ENCODE measurements at places on chromosomes 11 and 22.
A peak's percentile ranks its signal among the peaks of the same experiment; 100 is the strongest.

DNA sequence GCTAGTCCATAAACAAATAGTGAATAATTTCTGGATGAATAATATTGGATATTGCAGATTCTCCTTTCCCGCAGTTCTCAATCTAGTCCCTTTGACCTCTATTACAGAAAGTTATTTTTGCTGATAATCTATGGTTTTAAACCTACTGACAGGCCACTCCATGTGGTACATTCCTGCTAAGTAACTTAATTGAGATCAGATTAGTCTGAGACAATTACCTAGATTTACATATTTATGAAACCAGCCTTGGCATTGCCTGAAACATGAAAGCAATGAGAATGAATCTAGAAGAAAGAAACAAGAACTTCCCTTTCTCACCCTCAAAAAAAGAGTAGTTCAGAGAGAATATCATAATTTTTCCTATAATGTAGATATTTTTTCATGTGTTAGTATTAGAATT lies 964.2 kb downstream of the JRKL start:
- no peak for DNase-seq

- peak; percentile 30 for DNase-seq
Observed at GRCh38 chr11:118339281-118339961, 3.1 kb downstream of the CD3D start.

- DNase-seq = no peak
Observed at GRCh38 chr11:57804466-57804865, 42.9 kb downstream of the CTNND1 start.

DNA sequence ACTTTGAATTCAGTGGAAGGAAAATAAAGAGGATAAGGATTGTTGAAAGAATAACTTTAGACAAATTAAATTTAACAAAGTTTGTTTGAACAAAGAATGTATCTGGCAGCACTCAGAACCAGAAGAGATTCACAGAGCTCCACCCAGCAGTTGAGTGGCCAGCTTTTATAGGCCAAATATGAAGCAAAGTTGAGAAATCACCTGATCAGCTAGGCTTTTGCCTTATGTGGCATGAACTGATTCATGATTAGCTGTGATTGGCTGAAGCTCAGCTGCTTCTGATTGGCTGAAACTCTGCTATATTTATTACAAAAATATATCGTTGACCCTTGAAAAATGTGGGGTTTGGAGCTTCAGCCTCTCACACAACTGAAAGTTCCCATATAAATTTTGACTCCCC lies 62.6 kb downstream of the PIWIL4 start:
- DNase-seq = no peak

DNA sequence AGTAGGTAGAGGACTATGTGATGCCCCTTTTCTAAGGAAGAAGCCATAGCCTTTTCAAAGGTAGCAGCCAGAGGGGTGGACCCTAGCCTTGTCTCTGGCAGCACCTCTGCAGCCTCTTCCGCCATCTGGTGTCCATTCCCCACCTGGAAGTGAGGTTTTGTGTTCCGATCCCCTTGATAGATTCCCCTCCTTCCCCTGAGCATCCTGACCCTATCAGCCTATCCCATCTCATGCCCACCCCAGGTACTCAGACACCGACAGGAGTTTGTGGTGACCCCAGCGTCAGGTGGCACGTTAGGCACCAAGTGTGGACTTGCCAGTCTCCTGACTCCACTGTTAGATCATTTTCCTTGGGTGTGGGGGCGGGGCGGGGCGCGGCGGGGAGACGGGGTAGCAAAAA lies 398 bp upstream of the FAM89B start:
- peak; percentile 50 for DNase-seq

- DNase-seq = no peak
Observed at GRCh38 chr22:21077884-21078508, 32.2 kb downstream of the LRRC74B start.

DNA sequence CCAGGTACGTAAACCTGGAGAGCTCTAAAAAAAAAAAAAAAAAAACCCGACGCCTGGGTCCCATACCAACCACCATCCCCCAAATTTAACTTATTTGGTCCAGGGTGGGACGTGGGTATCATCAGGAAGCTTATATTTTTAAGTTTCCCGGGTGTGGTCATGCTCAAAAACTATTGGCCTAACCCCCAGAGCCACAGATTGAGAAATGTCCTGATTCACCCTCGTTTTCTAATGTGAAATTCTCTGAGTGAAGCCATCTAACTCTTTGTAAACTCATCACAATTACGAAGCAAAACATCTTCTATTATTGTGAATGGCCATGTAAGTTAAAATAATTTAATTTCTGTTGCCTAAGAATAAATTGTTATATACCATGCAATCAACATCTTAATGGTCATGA lies 29.6 kb downstream of the PAK1 start:
- no peak for DNase-seq

- no peak for DNase-seq
Observed at GRCh38 chr11:68677432-68677831, 6.9 kb upstream of the GAL start.

GRCh38 chr11:35126879-35127581 lies 11.9 kb upstream of the CD44 start:
- no peak for DNase-seq

DNA sequence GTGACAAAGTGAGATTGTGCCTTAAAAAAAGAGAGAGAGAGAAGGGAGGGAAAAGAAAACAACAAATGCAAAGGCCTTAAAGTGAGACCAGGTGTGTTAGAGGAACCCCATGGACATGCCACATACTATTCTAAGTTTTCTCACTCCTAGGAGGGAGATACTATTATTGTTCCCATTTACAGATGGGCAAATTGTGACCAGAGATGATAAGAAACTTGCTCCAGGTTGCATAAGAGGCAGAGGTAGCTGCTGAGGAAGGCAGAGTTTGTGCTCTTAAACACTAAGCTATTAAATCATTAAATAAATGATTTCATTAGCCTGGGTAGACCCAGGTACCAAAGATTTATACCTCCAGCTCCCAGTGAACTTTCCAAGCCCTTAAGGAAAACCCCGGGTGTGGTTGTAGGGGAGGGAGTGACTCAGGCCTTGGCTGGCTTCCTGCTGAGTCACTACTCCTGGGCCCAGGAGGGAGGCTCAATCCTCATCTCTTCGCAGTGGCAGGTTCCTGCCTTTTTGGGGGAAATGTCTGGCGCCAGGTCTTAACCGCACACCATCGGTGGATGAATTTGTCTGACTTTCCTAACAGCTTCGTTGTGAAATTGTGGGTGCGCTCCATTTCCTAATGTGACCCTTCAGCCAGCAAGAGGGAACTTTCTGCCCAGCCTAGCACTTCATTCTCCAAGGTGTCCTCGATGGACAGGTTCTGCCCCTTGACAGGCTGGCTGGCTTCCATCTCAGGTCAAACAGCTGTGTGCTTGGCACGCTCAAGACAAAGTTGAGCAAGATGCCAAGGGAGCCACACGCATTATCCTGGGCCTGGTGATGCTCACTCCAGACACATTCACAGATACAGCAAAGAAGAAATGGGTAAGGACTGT lies 33.4 kb upstream of the PTPRJ start:
- DNase-seq = peak; percentile 25

DNA sequence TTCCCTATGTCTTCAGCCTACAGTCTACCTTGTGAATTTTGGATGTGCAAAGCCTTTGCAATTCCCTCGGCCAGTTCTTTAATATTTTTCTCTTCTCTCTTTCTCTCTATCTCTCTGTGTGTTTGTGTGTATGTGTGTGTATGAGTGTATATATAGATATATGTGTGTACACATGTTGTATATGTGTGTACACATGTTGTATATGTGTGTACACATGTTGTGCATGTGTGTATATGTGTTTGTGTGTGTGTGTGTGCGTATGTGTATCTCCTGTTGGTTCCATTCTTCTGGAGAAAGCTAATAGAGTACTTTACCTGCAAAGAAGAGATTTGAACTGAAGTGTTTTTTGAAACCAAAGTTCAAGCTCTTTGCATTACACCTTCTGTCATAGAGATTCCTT lies 155.0 kb downstream of the LUZP2 start:
- no peak for DNase-seq

- DNase-seq = no peak
Observed at GRCh38 chr11:98155696-98156095, 865.1 kb upstream of the CNTN5 start.

DNA sequence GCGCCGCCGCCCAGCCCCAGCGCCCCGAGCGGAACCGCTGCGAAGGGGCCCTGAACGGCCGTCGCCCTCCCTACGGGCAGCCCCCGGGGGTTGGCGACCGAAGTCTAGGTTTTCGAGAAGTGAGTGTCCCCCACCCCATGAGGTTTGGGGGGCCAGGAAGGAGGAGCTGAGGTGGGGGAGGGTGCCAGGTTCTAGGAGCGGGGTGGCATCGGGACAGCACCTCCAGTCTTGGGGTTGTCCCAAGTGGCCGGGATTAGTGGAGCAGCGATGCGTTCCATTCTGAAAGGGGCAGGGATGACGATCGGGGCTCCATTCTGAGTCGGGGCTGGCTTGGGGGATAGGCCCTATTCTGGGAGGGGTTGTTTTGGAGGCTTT lies 408 bp downstream of the PPP2R5B start:
- DNase-seq = no peak

- DNase-seq = peak; percentile 33
Observed at GRCh38 chr11:33701302-33702230, 940 bp upstream of the C11orf91 start.

DNA sequence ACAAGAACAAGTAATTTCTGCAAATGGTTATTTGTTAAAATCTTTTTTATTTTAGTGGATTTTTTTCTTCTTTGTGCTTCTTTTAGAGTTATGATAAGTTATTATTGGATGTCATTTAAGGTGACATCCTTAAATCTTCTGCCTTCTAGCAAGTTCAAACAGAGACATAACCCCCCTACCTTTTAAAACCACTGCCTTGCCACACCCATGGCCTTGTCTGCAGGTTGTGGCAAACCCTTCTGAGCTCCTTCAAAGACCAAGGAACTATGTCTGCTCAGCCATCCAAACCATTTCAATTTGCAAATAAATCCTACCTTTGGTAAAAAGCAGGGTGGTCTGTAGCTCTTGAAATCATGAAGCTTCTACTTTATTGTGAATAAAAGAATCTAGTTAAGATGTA lies 241.6 kb downstream of the FAM76B start:
- no peak for DNase-seq

GRCh38 chr11:32830413-32830738 lies 649 bp downstream of the PRRG4 start:
- no peak for DNase-seq

DNA sequence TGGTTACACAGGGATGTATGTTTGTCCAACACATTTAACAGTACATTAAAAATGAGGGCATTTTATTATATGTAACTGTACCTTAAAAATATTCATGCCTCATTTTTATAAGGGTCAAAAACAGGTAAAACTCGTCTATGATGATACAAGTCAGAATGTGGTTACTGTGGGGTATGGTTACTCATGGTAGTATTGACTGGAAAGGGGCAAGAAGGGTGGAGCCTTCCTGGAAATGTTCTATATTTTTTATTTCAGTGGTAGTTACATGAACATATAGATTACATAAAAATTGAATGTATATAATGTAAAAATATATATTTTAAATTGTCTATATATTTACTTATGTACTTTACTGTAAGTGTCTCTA lies 99.8 kb downstream of the STIM1 start:
- no peak for DNase-seq

DNA sequence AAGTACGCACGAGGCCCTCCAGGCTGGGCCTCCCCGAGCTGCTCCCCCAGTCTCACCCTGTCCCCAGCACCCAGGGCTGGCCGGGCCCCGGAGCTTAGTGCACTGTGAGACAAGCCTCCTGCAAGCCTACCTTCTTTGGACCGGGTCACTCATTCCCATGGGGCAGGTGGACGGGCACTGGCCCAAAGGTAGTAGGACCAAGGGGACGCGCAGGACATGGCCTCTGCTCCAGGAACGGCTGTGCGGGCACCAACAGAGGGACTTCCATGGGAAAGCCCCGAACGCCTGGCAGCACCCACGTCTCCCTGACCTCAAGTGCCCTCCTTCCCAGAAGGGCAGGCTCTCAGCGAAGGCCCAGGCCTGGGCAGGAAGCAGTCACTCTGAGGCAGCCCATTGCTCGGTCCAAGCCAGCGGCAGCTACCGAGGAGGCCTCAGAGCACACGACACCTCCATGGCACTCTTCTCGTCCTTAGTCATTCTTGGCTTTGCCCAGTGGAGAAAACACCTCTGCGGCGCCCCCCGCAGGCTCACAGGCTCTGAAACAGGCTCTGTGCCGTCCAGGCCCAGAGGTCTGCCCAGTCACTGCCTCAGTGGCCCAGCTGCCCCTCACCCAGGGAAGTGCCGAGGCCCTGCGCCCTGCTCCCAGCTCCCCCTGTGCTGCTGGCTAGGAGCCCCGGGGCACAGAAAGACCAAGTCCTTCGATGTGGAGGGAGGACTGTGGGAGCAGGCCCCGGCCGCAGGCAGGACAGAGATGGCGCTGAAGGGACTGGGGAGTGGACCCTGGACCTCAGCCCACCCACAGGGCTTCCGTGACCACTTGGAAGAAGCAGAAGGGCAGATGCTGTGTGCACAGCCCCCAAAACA lies 3.8 kb downstream of the MOB2 start:
- no peak for DNase-seq

DNA sequence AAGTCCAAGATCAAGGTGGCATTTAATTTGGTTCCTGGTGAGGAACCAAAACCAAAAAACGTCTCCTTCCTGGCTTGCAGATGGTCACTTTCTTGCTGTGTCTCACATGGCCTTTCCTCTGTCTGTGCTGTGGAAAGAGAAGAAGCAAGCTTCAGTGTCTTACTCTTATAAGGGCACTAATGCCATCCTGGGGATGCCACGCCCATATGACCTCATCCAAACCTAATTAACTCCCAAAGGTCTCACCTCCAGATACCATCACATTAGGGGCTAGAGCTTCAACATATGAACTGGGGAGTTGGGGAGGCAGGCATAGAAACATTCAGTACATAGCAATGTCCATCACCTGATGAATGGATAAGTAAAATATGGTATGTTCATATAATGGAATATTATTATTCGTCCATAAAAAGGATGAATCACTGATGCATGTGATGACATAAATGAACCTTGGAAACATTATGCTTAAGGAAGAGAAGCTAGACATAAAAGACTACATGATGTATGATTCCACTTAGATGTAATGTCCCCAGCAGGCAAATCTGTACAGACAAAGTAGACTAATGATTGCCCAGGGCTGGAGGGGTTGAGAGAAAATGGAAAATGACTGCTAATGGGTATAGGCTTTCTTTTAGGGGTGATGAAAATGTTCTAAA lies 78.6 kb upstream of the B3GNT6 start:
- DNase-seq = no peak

GRCh38 chr22:32123657-32124056 lies 35.4 kb downstream of the C22orf42 start:
- DNase-seq = no peak

DNA sequence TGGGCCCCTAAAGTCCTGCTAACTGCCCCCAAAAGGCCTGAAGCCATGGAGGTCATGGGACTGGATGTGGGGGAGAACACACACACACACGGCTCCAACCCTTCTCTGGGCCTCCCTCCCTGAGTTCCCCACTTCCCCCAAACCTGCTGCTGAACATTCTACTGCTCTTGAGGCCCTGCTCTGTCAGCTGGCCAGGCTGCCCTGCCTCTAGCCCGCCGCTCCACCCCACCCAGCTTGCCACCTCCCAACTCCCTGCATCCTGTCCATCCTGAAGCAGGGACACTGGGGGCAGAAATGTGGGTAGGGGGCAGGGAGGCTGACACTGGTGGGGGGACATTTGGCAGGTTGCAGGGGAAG lies 1.0 kb downstream of the KCNJ4 start:
- no peak for DNase-seq
